ENCODE measurements at places on chromosomes 6 and 20.
A peak's percentile ranks its signal among the peaks of the same experiment; 100 is the strongest.

- DNase-seq = no peak
Measured at GRCh38 chr6:36641543-36641942, 37.0 kb upstream of the CDKN1A start.

DNA sequence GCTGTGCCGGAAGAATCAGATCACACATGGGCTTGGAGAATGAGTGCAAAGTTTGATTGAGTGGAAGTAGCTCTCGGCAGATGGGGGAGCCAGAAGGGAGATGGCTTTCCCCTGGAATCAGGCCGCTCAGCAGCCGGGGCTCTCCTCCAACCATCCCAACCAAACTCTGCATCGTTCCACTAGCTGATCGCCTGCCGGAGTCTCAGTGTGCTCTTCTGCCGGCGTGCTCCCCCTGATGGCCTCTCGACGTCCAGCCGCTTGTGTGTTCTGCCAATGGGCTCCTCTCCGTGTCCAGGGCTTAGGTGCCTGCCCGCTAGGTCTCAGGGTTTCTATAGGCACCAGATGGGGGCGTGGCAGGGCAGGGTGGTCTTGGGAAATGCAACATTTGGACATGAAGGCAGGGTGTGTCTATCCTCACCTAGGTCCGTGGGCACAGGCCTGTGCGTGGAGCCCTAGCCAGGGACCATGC, 4.9 kb upstream of the BIRC7 start:
- DNase-seq = no peak

- DNase-seq = no peak
Measured at GRCh38 chr20:44956410-44956809, 3.8 kb downstream of the TOMM34 start.

GRCh38 chr20:58573986-58574385, 58.8 kb upstream of the APCDD1L start:
- DNase-seq = no peak

- no peak for DNase-seq
Measured at GRCh38 chr20:33814238-33814712, 3.1 kb downstream of the CHMP4B start.

- no peak for DNase-seq
Measured at GRCh38 chr6:2543321-2543720, 207.4 kb downstream of the MYLK4 start.

GRCh38 chr6:84284428-84285049, 57.1 kb upstream of the CEP162 start:
- peak; percentile 7 for DNase-seq

DNA sequence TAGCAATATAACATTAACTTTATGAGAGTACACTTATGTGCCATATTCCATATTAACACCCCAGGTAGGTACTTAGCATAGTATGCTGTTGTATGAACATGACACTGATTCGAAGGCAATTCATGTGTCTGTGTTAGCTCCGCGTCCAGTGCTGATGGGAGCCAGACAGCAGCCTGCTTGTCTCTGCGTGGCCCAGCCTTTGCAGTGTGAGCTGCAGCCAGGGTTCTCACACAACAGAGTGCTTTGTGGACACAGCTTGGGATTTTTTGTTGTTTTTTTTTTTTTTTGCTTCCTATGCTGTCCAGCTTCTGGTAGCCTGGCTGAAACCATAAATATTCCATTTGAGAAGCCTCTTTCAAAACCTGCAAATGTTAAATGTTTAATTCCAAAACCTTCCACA, 350.9 kb downstream of the SMOC2 start:
- DNase-seq = no peak

- DNase-seq = no peak
Measured at GRCh38 chr20:53859684-53860083, 210.7 kb downstream of the BCAS1 start.

Measured in NCI-H748 treated with DMSO at 0.1 percent for 48 hours (cell line).